ENCODE measurements at places on chromosomes 7 and 10.

GRCh38 chr7:86942081-86942480 is 117.4 kb downstream of the ELAPOR2 start:
- DNase-seq, result no peak

DNA sequence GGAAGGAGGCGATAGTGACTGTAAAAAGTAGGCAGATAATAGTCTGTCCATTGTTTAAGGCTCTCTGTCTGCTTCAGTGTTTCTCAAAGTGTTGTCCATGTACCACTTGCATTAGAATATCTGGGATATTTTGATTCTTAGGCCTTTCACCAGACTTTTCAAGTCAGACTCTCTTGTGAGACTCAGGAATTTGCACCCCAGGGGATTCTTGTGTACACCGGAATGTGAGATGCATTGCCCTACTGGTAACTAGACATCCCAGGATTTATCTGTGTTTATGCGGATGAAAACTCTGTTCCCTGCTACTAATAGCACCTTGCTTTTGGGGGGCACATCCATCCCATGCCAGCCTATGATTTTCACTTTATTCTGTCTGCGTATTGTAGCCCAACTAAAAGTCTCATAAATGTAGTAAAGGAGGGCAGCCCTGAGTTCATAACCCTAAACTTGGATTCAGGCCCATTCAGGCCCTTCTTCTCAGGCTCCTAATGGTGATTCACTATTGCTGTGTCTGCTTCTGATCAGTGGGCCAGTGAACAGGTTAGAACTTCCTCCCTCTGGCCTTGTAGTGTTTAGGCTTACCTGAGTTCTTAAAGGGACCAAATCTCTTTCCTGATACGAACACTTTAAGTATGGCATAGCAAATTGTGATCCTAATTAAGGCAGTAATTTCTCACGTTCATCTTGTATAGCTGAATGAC is 71.8 kb upstream of the RPA3 start:
- DNase-seq, result no peak

GRCh38 chr10:26682931-26683330 is 14.6 kb upstream of the PDSS1 start:
- DNase-seq, result no peak

- no peak for DNase-seq
Observed at GRCh38 chr7:121436688-121437087, 40.6 kb upstream of the FAM3C start.

DNA sequence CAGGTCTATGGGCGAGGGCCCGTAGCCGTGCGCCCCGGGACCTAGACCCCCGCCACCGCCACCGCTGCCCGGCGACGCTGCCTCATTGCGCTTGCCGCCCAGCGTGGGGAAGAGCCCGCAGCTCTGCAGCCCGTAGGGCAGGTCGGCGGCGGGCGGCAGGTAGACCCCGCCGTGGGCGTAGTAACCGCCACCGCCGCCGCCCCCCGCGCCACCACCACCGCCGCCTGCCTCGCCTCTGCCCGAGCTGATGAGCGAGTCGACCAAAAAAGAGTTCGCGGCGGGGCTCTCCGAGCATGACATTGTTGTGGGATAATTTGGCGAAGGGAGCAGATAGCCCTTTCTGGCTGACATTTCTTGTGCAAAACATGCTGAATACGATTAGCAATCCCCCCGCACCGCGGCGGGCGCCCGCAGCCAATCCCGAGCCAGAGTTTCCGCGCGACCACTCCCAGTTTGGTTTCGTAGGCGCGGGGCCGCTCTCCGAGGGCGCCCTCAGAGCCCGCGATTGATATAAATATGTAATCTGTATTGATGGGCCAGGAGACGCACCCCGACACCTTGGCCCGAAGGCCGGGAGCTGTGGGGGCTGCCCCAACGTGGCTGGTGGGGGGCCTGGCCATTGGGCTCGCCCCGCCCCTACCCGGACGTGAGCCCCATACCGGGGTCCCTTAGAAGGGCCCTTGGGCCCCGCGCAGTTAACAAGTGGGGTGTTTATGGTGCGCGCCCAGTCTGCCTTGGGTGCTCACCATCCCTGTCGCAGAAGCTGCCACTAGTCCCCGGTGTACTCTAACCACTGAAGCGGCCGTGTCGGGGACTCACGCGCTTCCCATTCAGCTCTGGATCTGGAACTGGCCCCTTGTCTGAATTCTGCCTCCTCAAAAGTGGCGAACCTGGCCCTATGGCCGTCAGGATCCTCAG is at the start of gene HOXA10:
TSS of gene HOXA10 (minus strand) at position 365 of the 918 bp plus-strand sequence. CDS start at position 351, 14 bp downstream.
- DNase-seq, result no peak

DNA sequence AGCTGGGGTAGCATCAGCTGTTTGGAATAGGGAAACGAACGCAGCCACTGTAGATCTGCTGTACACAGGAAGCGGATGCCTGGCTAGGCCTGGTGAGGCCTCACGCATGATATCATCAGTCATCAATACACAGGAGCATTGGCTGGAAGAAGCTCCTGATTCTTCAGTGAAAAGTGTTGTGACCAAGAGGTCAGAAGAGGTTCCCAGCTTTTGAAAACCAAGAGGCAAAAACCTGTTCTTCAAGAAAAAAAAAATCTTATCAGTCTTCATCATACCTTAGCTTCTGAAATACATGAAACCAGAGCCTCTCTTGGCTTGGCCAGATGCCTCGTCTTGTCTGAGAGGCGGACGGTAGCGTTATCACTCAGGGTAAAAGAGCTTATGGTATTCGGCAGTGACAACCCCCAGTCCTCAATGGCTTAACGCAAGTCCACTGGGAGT is 139.3 kb upstream of the TCF7L2 start:
- no peak for DNase-seq

DNA sequence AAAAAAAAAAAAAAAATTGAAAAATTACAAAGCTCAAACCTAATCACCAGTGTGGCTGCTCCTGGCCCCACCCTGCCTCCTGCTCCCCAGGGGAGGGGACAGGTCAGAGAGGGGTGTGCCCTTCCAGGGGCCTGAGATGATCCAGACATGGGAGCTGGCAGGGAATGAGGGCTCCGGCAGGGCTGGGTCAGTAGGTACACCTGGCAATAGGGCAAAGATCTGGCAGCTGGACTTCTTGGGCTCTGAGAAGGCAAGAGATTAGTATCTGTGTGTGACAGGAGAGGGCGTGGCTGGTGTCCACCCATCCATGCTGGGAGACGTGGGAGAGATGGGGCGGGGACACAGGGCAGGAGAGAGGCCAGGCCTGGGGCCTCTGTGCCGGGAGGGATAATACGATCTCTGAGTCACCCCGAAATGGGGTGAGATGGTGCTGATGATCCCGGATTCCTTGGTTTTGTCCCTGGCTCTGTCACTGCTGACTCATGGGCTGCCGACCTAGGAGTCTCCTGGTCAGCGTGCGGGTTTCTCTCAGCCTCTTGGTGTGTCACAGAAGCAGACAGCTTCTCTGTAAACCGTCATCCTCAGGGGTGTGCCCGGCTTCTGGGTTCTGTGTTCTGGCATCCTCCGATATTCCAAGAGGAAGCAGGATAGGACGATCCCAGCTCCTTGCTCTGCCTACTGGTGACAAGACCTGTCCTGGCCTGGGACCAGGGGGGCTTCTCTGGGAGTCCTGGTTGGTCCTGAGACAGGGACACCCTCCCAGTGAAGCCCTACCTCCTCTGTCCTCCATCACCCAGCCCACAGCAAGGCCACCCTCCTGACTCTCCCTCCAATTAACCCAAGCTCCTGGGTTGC is 8.2 kb upstream of the CLDN4 start:
- no peak for DNase-seq

DNA sequence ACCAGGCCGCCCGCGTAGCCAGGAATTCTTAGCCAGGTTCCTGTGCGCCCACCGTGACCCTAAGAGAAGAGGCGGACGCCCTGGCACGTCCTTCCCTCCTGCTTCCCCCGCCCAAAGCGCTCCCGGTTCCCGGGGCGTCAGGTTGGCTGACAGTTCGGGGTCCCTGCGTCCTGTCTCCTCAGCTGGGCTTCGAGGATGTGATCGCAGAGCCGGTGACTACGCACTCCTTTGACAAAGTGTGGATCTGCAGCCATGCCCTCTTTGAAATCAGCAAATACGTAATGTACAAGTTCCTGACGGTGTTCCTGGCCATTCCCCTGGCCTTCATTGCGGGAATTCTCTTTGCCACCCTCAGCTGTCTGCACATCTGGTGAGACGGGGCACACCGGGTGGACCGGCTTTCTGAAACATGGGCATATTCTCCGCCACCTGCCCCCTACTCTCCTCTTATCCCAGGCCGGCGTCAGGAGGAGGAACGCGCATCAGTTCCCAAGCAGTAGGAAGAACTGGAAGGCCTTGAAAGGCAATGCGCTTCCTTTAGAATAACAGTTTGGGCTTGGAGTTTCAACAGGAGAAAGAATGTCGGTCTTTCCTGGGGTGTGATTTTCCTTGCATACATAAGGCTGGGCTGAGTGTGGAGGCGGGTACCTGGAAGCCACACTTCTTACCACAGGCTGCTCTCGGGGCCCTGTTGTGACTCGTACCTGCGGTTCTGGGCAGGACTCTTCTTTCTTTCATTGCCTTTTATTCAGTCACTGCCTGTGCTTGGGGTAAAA is 728 bp downstream of the CAV2 start:
- DNase-seq, result no peak

DNA sequence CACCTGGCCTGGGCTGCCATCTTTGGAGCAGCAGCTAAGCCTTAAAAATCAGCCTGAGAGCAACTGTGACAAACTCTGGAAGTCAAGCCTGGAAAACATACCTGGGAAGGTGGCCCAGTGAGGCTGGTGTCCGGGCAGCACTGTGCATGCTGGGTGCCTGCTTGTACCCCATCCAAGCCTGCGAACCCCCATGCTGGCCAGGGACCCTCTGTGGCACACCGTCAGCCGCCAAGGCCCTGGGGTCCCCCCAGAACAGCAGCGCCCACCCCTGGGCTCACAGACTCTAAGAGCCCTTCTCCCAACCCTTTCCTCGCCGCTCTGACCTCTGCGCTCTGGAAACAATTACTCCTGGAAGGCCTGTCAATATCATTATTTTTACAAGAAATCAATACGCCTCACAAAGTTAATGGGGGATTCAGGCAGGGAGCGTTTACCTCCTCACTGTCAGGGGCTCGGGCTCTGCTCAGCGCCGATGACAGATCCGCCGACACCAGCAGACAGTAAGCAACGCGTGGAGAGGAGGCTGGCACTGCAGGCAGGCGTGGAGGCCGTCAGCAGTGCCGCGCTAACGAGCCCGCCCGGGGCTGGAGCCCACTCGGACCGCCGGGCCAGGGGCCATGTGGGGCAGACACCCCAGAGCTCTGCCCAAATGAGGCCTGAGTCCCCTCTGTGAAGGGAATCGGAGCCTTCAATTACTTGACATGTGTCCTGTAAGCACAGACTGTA is 54.4 kb downstream of the EBF3 start:
- DNase-seq, result no peak

All from activated gamma-delta T cell treated with Interleukin-2 at 50 U/mL for 16 hours (primary cell).